ENCODE measurements at places on chromosomes 4 and X.

GRCh38 chr4:164204434-164204833, 549.5 kb upstream of the SMIM31 start:
- DNase-seq: peak; percentile 96

DNA sequence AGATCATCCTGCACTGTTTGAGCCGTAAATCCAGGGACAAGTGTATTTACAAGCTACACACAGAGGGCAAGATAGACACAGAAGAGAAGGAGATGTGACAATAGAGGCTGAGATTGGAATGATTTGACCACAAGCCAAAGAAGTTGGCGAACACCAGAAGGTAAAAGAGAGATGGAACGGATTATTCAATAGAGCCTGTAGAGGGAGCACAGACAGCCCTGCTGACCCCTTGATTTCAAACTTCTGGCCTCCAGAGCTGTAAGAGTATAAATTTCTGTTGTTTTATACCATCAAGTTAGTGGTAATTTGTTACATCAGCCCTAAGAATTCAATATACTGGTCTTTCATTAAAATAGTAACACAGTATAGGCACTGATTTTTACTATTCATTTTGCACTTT, 447.8 kb downstream of the FAT4 start:
- DNase-seq: no peak

- peak; percentile 50 for DNase-seq
Observed at GRCh38 chrX:114152130-114152529, 431.8 kb upstream of the HTR2C start.

- DNase-seq: no peak
Observed at GRCh38 chr4:144611850-144612249, 34.1 kb upstream of the HHIP start.

- peak; percentile 48 for DNase-seq
Observed at GRCh38 chr4:150297861-150298474, 219.7 kb downstream of the DCLK2 start.

- DNase-seq: no peak
Observed at GRCh38 chr4:121336706-121337105, 44.1 kb downstream of the QRFPR start.

DNA sequence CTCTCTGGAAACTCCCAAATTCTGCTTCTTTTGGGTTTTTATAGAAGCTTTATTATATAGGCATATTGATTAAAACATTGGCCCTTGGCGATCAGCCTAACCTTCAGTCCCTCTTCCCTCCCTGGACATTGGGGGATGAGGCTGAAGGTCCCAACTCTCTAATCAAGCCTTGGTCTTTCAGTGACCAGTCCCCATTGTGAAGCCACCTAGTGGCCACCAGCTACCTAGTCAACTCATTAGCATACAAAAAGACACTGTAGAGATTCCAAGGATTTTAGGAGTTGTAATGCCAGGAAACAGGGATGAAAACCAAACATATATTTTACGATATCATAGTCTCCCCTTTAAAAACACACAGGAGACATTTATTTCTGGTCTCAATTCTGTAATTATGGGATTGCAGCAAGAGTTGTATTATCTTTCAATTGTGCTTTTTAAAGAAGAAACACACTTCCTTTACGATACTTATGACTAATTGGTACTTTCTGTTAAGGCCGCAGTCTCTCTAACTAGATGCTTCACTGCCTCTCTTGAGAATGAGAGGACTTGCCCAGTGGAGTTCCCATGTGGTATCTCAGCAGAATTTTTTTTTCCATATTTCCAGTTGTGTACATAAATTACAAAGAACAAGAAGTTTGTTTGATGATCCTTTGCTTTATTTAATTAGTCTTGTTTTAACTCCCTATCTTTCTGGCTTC, 58.2 kb downstream of the WDR17 start:
- DNase-seq: peak; percentile 2

DNA sequence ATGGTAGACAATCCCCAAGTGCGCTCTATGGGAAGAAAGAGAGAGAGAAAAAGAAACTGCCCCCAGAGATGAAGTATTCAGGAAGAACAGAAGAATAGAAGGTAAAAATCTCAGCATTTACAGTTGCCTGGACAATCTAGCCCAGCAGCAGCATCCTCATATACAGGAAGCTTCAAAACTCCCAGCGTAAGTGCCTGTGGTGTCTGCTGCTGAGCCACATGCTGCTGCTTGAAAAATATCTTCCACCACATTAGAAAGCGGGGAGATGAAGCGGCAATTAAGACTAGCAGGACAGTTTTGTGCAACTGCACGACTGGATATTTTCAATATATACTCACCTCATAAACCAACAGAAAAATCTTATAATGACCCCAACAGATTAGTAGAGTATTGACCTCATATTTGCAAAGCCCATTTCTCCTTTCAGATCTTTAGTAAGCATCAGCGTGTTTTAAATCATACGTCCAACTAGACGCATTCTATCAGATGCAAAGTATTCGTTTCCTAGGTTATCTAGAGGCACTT, 972.0 kb upstream of the TENM3 start:
- no peak for DNase-seq

DNA sequence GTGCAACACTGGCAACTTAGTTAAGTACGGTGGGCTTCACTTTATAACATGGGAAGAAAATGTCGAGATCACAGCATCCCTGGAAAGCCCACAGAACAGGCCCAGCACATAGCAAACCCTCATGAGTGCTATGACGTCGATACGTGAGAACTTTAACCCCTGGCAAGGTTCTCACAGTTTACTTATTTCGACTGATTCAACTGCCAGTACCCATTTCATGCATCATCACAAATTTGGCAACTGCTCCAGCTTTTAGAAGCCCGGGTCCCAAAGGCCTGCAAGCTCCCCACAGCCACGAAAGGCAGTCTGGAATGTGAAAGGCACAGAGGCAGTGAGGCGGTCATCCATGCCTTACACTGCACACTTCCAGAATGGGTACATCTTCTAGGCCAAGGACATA, 41.2 kb downstream of the RELL1 start:
- DNase-seq: peak; percentile 65

GRCh38 chr4:73662709-73663546, 42.7 kb upstream of the RASSF6 start:
- peak; percentile 50 for DNase-seq

DNA sequence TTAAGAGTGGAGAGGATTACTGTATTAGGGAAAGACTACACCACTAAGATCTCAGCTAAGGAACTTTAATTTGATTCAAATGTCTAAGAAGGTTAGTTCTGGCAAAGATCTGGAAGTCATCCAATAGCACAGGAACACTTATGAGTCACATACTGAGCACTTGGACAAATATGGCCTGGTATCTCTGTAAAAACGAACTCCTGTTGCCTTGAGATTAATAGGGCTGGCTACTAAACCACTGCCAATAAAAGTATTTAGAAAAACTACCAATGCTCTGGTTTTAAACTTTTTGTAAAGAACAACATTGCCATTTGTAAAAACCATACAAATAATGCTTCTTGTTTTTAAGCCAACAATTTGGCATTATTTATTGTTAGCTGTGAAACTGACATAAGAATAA, 70.5 kb downstream of the SEC24D start:
- DNase-seq: peak; percentile 98

- DNase-seq: no peak
Observed at GRCh38 chr4:36000941-36001557, 243.3 kb downstream of the ARAP2 start.

- no peak for DNase-seq
Observed at GRCh38 chr4:168037676-168038075, 54.7 kb upstream of the ANXA10 start.

- peak; percentile 5 for DNase-seq
Observed at GRCh38 chr4:110970642-110971041, 347.8 kb upstream of the PITX2 start.

DNA sequence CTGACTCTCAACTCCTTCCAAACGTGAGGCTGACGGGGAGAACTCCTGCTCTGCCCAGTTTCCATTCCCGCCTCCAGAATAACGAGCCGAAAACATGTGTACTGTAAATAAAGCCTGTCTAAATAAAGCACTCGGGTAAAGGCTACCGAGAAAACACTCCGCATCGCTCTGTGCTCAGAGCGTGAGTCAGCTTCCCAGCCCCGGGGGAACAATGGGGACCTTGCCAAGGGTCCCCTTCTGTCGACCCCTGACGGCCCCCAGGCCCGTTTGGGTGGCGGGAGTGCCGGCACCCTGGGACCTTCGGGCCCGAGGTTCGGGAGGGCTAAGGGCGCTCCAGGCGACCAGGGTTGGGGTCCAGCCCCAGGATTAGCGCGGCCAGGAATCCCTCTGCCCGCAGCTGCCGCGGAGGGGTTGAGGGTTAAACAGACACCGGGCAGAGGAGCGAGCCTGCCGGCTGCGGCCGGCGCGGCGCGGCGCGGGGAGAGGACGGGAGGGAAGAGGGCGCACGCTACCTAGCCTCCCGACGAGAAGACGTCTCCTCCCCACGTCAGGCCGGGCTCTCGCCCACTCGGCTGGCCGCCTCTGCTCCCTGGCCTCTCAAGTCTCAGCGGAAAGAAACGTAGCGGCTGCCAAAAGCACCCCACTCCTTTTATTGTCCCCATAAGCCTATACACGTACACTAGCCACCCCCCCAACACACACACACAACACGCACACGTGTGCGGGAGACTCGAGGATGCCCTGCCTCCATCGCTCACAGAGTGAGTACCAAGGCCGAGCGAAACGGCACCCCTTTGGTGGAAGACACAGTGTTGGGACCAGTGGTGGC, 85.5 kb downstream of the BCOR start:
- peak; percentile 47 for DNase-seq

GRCh38 chr4:40193016-40193571, 3.7 kb upstream of the RHOH start:
- DNase-seq: no peak

DNA sequence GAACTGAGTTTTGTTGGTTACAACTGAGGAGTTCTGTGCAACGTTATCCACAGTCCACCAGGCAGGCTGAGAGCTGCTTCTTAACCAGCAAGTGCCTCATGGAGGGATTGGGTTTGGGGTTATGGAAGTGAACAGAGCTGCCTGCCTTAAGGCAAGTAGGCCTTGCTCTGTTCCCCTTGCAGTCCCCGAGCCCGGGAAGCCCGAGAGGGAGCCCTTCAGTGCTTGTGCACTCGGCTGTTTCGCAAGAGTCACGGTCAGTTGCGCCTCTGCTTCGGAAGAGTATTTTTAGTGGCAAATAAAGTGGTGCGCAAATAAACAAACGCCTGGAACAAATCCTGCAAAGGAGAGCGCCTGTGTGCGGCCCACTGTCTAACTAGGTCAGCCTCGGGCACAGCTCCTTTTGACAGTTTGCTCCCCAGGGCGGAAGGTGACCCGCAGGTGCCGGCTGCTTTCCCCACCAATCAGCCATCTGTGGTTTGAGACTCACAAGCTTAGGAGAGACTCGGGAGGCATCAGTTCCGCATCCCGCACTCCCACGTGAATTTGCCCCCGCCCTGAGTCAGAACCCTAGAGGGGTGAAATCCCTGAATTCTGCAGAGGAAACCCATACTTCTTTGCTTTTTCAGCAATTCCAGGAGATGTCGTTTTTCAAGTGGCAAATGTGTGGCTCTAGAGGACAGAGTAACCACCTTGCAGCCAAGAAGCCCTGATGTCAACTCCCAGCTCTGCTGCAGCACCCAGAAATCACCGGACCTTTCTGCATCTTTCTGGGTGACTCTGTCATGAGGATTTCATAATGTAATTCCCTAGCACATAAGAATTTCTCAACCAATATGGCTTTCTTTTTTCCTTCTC, 56.8 kb downstream of the LGI2 start:
- no peak for DNase-seq

GRCh38 chr4:176753049-176753448, 39.7 kb downstream of the VEGFC start:
- DNase-seq: peak; percentile 91

DNA sequence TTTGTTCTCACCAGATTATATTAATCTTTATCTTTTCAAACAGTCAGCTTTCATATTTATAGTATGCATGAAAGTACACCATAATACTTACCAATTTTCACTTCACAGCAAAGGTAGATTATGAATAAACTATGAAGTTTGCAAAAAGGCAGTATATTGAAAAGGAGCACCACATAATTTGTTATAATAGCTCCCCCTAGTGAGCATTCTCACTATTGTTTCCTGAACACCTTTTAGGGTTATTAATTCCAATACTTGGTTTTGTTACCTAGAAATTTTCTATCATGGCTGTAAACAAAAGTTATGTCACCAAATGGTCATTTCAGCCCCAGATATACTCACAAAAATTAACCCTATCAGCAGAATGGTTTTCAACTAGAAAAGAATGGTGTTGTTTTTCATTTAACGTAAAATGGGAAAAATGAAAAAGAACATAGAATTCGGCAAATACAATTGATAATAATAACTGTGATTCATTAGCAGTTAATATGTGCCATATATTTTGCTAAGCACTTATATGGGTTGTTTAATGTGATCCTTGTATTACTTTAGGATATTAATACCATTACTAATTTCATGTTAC, 30.2 kb upstream of the NKX6-1 start:
- no peak for DNase-seq

- no peak for DNase-seq
Observed at GRCh38 chr4:43959976-43960375, 488.6 kb downstream of the KCTD8 start.
